ENCODE measurements at places on chromosomes 11 and 22. TPM values are rescaled to one million over a fixed set of nuclear protein-coding genes. Genes with fewer than 3 reads are reported as not detected.

Gene TRMU
- total RNA-seq: 40.9 TPM

Gene BTBD18
- total RNA-seq: not detected

Gene SLC6A5
- total RNA-seq: not detected

Gene MYBPC3
- 0.07 TPM for total RNA-seq

Gene MRPL21
- total RNA-seq: 138 TPM

Gene BRSK2
- 5.4 TPM for total RNA-seq

Gene GPHA2
- not detected for total RNA-seq

Gene OR52A1
- not detected for total RNA-seq

Gene TSPAN32
- not detected for total RNA-seq

Gene DSCAML1
- 0.15 TPM for total RNA-seq

Gene INSC
- total RNA-seq: not detected

Gene CCDC188
- not detected for total RNA-seq

Gene NXPE4
- total RNA-seq: not detected

Gene FCHSD2
- total RNA-seq: 8.8 TPM

Gene MUC5AC
- 2.3 TPM for total RNA-seq

Gene KIRREL3
- 10.2 TPM for total RNA-seq

Gene NFAM1
- total RNA-seq: not detected

Gene DNHD1
- 3.5 TPM for total RNA-seq

Gene IL10RA
- total RNA-seq: 0.03 TPM

Gene MAJIN
- total RNA-seq: not detected

Gene TSPAN18
- 2.4 TPM for total RNA-seq

Gene MMP1
- total RNA-seq: 0.84 TPM

Gene PIWIL4
- 0.07 TPM for total RNA-seq

Gene OR52I1
- total RNA-seq: not detected

Gene SAA2
- total RNA-seq: not detected

Gene SGSM1
- total RNA-seq: 0.64 TPM

Gene MS4A12
- total RNA-seq: not detected

Gene IGLL1
- not detected for total RNA-seq

Gene MS4A15
- total RNA-seq: not detected

Gene CHRM4
- 0.58 TPM for total RNA-seq

Gene MRGPRX3
- total RNA-seq: not detected

Gene SAA4
- not detected for total RNA-seq

Gene SCGB1A1
- total RNA-seq: 0.45 TPM

Gene TRIM49
- total RNA-seq: not detected

Gene DNAJB7
- total RNA-seq: not detected

Gene LRRC74B
- total RNA-seq: not detected

Gene KRTAP5-9
- not detected for total RNA-seq

Gene APOBEC3C
- total RNA-seq: 26.6 TPM

Gene POTEH
- total RNA-seq: not detected

Gene RAC2
- total RNA-seq: 0.22 TPM

Gene OR6T1
- not detected for total RNA-seq

Gene DGAT2
- 1.5 TPM for total RNA-seq

Gene C1QTNF4
- not detected for total RNA-seq

Gene OR52M1
- not detected for total RNA-seq

Gene APOBEC3B
- 27.4 TPM for total RNA-seq

Gene NDUFS3
- 130 TPM for total RNA-seq

Gene PTGDR2
- 0.08 TPM for total RNA-seq

Gene ADM
- total RNA-seq: 119 TPM

Gene SYT8
- total RNA-seq: not detected

Gene OR5AK2
- not detected for total RNA-seq

Gene OR52E8
- not detected for total RNA-seq

Gene ARAP1
- 28.0 TPM for total RNA-seq

Gene ART5
- 0.39 TPM for total RNA-seq
